ENCODE measurements at places on chromosomes 1 and 21.

DNA sequence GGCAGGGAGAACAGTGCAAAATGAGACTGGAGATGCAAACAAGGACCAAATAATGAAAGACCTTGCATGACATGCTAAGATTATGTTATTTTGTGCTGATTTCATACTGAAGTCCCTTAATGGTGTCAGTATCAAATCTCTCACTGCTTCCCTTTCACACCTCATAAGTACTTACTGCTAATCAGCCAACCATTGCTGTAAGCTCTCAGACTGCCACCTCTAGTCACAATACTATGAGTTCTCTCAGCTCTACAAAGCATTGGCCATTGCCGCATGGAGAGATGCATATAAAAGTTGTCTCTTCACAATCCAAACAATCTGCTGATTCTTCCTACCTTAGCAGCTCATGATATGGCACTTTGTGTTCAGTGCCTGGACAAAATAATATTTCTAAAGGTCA lies 375.4 kb downstream of the LTN1 start:
- DNase-seq, result no peak

GRCh38 chr1:18640228-18641004 lies 9.8 kb downstream of the PAX7 start:
- DNase-seq, result no peak

DNA sequence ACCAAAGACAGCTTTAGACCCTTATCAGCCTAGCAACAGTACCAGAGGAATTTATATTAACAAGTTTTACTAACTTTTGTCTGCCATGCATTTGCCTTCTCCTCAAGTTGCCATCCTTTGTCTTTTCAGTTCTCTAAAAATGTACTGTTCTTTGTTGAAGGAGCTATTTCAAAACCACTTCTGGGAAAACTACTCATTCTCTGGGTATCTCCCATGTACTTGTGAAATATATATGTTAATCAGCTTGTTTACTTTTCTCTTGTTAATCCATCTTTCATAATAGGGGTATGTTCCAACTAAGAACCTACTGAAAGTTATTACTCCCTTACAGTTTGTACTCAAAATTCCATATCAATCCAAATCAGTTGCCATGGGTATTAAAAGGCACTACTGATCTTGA lies 16.3 kb downstream of the DPYD start:
- no peak for DNase-seq

DNA sequence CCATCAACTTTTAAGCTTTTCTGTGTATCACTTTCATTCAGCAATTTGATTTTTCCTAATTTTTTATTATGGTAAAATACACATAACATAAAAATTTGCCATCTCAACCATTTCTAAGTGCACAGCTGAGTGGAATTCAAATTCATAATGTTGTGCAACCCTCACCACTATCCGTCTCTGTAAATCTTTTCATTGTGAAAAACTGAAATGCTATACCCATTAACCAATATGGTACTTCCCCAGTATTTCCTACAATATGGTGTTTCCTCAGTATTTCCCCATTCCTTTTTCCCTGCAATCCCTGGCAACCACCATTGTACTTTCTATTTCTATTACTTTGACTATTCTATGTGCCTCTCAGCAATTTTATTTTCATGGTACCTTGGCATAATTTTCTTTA lies 6.8 kb downstream of the STPG1 start:
- no peak for DNase-seq

GRCh38 chr1:231460614-231461013 lies 38.5 kb upstream of the EGLN1 start:
- DNase-seq, result no peak

GRCh38 chr1:160859166-160859565 lies 3.5 kb downstream of the CD244 start:
- no peak for DNase-seq

GRCh38 chr1:167106119-167106461 lies 12.2 kb downstream of the STYXL2 start:
- DNase-seq, result no peak

- no peak for DNase-seq
Observed at GRCh38 chr1:29420202-29420601, 183.9 kb downstream of the PTPRU start.

GRCh38 chr1:103941086-103941485 lies 191.4 kb downstream of the AMY1C start:
- no peak for DNase-seq

DNA sequence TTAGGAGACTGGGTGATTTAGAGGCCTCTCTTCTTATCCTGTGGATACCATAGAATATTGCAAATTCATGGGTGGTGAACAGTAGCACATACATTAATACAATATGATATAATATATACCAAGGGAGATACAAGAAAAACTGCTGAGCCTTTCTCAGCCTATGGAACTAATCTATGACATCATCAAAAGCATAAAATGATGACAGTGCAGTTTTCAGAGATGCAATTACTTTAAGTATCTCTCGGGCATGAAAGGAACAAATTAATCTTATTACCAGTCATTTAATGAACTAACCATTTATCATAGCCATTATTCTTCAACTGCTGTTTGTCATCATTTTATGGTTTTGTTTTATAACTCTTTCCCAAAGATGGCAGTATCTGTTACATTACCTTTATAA lies 3.5 kb downstream of the CHODL start:
- no peak for DNase-seq

DNA sequence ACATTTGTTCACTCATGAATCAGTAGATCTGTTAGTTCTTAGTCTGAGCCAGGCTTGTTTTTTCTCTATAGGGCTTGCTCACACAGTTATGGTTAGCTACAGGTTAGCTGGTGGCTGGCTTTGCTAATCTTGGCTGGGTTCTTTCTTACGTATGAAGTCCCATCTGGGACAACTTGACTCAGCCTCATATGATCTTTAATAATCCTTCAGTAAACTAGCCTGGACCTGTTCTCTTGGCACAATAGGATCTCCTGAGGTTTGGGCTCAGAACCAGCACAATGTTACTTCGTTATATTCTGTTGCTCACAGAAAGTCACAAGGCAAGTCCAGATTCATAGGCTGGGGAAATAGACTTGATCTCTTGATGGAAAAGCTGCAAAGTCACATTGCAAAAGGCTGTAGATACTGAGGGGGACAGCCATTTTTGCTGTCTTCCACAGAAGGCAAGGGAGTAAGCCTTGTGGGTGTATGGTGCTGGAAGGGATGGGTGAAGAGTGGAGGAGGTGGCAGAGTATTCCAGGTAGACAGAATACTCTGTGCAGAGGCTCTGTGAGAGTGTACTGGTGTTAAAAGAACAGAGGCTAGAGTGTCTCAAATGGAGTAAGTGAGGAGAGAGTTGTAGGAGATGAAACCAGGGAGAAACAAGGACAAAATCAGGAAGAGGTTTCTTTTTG lies 24.4 kb downstream of the EFCAB7 start:
- no peak for DNase-seq

DNA sequence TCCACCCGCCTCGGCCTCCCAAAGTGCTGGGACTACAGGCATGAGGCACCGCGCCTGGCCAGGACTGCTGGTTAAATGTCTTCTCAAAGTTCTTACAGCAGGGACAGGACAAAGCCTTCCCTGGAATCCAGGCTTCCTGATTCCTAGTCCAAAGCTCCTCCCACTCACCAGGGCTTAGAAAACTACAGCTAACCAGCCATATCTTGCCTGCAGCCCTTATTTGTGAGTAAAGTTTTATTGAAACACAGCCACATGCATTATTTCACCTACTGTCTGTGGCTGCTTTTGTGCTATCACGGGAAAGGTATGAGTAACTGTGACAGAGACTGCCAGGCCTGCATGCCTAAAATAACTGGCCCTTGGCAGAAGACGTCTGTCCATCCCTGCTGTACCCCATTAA lies 24.4 kb downstream of the TMCO4 start:
- DNase-seq, result no peak

GRCh38 chr1:93313026-93313425 lies 32.7 kb upstream of the DR1 start:
- no peak for DNase-seq

DNA sequence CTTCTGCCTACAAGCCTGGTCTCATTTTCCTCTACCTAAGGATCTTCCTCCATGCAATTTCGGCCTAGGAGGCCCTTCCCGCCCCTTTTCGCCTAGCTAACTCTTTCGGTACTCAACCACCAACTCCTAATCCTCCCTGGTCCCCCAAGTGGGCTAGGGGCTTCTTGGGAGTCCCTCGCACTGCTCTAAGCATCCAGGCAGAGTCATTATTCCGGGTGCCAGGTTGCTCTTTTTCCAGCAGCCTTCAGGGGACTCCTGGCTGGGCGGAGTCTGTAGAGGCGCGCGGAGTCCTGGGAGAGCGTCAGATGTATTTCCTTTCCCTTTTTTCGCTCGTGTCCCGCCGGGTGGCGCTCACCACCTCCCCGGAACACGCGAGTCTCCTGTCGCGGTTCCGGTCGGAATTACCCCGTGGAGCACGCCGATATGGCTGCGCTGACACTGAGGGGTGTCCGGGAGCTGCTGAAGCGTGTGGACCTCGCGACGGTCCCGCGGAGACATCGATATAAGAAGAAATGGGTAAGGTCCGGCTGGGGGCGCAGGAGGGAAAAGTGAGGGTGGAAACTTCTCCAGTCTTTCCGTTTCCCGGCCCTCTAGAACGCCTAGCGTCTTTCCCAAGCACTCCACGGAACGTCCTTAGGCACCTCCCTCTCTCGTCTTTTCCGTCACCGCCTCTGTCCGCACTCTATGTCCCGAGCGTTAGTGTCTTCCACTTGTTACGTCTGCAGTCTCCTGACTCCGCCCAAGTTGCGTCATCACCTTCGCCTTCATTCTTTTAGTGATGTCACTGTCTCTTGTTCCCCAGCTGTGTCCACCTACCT lies at the start of gene NSUN4:
NSUN4 (plus strand) TSS at position 404 of the 818 bp plus-strand sequence; CDS start at position 424, 20 bp downstream.
- DNase-seq, result peak; percentile 60

DNA sequence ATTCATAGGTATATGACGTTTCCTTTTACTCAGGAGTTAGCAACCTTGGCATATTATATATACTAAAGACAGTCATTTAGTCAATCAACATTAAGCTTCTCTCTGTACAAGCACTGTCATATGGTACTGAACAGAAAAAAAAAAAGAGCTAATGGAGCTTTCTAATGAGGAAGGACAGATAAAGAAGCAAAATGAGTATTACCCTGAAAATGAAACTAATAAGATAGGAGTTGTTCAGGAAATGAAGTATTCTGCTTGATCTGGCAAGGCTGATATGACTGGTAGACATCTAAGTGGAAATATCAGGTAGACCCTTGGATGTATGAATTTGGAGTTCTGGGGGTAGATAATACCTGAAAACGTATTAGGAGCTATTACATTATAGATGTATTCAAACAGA lies 4.3 kb upstream of the IKBKE start:
- DNase-seq, result no peak

GRCh38 chr1:93963585-93963984 lies 54.4 kb upstream of the GCLM start:
- no peak for DNase-seq

GRCh38 chr1:226754793-226755533 lies 15.9 kb upstream of the ITPKB start:
- DNase-seq, result no peak

DNA sequence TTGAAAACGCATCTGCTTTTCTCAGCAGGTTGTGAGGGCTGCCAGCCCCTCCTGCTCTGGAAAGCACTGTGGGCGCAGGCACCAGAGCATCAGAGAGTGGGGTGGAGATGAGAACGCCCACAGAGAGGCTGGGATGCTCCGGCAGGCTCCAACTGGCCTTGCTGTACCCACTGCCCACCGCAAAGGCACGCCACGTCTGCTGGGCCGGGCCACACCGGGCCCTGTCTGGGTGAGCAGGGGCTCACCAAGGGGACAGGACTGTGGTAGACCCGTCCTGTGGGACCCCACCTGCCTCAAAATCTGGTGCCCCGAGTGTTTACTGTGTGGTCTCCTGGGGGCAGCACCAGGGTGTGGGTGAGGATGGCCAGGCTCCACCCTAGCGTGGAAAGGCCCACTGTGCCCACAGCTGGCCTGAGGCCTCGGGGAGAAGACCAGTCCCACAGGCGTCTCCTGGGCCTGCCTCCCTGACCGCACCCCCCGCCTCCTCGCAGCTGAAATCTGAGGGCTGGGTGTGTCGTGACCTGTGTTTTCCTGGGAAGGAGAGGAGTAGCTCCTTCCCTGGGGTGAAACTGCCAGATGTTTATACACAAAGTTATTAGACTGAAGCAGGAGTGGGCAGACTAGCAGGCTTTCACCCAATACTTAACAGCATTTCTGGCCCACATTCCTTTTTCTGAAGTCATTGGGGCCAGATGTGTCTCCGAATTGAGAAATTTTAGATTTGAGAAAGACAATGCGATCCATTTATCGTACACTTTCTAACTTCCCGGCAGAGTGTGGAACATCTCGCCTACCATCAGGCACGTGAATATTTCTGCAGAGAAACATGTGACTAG lies 53.8 kb downstream of the STUM start:
- DNase-seq, result no peak
